ENCODE measurements at places on chromosomes 12 and 14.

GRCh38 chr14:90675399-90675798, 140.8 kb downstream of the TTC7B start:
- no peak for DNase-seq

GRCh38 chr12:115455268-115455681, 771.3 kb upstream of the TBX3 start:
- no peak for DNase-seq

- DNase-seq, result no peak
Measured at GRCh38 chr12:95336387-95337067, 118.9 kb downstream of the VEZT start.

- DNase-seq, result no peak
Measured at GRCh38 chr12:29067430-29067829, 81.6 kb upstream of the FAR2 start.

DNA sequence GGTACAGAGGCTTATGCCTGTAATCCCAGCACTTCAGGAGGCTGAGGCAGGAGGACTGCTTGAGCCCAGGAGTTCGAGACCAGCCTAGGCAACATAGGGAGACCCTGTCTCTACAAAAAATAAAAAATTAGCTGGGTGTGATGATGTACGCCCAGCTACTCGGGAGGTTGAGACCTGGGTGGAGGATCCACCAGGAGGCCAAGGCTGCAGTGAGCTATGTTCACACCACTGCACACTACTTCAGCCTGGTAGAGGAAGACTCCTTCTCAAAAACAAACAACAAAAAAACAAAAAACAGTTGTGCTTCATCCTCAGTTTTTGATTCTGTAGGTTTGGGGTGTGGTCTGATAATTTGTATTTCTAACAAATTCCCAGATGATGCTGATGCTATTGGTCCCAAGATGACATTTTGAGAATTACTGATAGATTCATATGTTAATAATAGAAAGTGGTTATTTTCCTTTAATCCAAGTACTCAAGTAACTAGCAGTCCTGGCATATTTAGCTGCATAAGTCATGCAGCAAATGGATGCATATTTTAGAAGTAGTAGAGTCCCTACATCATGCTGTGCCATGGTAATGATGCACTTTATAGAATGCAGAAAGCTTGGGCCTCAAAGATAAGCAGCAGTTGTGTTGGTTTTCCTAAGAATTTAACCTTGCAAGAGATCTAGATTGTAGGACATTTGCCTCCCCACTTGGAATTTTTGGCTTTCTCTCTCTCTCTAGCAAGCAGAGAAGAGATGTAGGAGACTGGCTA, 76.1 kb upstream of the PAWR start:
- DNase-seq, result no peak

DNA sequence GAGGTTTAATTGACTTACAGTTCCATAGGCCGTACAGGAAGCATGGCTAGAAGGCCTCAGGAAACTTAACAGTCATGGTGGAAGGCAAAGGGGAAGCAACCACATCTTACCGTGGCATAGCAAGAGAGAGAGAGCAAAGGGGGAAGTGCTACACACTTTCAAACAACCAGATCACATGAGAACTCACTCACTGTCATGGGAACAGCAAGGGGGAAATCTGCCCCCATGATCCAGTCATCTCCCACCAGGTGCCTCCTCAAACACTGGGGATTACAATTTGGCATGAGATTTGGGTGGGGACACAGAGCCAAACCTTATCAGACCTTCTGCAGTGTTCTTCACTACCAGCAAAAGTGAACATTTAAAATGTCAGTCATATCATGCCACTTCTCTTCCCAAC, 58.9 kb downstream of the USP15 start:
- no peak for DNase-seq

GRCh38 chr12:9900930-9901329, 19.6 kb downstream of the KLRF2 start:
- DNase-seq, result no peak

- no peak for DNase-seq
Measured at GRCh38 chr14:22276913-22277816, 311.9 kb downstream of the DAD1 start.

GRCh38 chr14:93525696-93526451, 95.1 kb downstream of the UNC79 start:
- DNase-seq, result no peak

GRCh38 chr14:75249958-75250336, 28.7 kb upstream of the FOS start:
- DNase-seq, result no peak

DNA sequence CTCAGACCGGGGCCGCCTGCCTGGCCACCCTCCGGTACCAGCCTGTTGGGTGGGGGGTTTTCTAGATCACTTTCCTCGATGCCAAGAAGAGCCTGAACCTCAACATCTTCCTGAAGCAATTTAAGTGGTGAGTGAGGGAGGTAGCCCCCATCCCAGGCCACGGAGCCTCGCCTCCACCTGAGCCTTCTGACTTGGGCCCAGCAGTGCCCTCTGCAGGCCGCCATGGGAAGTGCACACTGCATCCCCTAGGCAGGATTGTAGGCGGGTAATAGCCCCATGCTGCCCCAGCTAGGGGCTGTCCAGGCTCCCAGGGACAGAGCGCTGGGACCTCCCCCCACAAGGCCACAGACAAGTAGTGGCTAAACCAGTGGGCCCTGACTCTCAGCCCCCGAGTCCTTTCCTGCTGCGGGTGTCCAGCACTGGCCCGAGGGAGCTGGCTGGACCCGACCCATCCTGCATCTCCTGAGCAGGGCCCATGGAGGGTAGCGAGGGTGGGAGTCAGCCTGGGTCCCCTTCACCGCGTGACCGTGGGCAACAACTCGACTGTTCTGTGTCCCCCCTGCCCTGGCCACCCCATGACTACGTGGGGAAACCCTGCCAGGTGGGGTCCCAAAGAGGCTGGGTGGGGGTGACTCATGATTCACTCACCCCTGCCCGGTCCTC, 15.3 kb upstream of the ADSS1 start:
- DNase-seq, result peak; percentile 36

DNA sequence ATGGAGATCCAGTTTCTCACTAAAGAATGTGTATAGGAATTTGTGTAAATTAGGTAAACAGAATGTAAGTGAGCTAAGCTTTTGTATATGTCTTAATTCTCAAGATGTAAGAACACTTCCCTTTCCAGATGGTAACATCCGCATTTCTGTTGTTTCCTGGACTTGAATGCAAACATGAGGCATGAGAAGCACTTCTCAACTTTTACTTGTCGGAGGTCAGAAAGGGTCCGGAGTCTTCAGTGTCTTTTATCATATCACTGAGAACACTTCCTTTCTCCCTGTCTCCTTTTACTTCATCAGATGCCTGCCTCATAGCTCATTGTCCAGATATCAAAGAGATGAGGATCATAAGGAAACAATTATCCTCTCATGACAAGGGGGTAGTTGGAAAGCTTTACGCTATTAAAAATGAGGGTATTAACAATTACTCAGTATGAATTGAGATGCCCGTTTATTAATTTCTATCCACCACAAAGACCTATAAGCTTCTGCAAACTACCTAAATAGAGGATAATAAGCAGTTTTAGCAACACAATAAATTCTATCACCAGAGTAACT, 214.1 kb upstream of the FLRT2 start:
- DNase-seq, result no peak

DNA sequence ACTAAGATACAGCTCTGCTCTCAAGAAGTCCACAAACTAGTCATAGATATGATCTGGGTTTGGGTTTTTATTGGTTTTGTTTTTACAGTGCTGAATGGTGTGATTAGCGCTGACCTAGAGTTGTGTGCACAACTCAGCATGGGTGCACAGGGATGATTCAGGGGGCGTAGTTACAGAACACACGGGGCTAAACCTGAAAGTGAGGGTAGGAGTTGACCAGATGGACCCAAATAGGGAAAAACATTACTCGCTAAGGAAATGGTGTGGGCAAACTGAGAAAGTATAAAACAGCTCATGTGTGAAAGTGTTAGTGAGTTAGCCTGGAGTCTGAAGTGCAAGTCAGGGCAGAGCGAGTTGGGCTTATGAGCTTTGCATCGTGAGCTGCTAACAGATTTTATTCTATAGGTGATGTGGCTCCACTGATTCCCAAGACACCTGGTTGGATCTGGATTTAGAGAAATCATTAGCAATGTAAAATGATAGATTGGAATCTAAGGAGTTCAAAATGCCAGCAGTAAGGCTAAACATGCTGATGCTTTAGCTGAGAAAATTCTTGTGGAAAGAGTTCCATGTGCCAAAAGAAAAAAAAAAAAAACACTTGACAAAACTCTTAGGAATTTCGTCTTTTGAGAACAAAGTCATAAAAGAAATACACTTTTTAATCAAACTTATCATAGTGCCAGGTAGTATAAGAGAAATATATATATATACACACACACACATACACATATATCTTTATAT, 134.9 kb downstream of the SLC5A8 start:
- DNase-seq, result no peak

- DNase-seq, result no peak
Measured at GRCh38 chr14:79586989-79587598, 624.2 kb downstream of the DIO2 start.

DNA sequence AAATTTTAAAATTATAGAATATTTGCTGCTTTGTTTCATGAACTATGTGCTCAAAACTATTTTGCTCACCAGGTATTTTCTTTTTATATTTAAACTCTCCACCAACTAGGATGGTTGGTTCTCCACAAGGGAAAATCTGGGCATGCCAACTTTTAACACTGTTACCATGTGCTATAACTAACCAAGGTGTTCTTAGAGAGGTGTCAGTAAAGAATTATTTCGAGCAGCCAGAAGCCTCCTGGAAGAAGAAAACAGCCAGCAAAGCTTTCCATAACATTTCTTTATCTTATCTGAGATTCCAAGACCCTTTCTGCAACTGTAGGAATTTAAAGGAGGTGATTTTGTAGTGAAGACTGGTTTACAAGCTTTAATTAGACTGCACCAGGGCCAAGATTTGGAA, 97.3 kb downstream of the PRICKLE1 start:
- no peak for DNase-seq

DNA sequence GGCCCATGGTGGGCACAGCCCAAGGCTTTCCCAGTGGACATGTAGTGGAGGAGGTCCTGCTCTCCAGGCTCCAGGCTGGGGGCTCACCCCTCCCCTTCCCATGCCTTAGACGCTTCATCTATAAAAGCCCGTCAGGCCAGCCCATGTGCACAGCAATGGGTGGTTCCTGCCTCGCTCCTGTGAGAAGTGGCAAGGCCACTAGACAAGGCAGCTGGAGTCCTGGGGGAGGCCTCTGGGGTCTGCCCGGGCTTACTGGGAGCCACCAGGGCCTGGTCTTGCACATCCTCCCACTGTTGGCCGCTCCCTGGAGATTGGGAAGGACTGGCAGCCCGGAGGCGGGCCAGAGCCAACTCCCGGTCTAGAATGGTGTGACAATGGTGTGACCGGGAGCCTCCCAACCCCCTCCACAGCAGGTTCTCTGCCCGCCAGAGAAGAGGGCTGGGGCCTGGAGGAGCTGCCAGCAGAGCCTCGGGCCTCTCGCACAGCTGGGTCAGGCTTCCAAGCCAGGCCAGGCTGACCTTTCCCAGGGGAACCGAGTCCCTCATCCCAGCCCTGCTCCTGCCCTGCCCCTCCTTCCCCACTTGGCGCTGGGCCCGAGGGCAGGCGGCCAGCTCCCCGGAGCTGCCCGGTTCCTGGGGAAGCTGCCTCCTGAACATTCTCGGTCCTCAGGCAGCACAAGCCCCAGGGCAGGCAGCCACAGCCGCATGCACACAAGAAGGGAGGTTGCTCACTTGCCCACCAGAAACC, 97.9 kb downstream of the RFLNA start:
- no peak for DNase-seq

- DNase-seq, result no peak
Measured at GRCh38 chr14:69091695-69092094, 61.2 kb downstream of the DCAF5 start.

- DNase-seq, result no peak
Measured at GRCh38 chr14:70340002-70340401, 19.5 kb downstream of the COX16 start.

DNA sequence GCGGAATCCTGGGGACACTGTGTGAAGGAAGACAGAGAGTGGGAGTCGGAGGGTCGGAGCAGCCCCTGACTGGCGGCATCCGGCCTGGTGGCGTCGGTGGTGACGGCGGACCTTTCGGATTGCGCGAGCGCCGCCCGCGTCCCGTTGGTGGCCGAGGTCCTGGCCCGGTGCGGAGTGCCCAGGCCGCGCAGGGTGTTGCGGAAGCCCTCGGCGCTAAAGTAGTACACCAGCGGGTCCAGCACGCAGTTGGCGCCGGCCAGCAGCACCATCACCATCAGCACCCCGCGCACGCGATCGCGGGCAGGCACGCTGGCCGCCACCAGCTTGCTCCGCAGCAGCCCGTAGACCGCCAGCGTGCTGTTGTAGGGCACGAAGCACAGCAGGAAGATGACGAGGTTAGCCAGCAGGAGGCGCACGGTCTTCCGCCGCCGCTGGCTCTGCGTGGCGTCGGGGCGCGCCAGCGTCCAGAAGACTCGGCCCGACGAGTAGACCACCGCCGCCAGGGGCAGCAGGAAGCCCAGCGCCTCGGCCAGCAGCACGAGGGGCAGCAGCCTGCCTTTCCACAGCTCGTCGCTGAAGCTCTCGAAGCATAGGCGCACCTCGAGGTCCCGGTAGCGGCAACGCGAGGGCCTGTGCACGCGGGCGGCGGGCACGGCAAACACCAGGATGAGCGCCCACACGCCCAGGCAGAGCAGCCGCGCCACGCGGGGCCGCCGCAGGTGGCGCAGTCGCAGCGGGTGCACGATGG, 13.1 kb upstream of the CHD4 start:
- no peak for DNase-seq

DNA sequence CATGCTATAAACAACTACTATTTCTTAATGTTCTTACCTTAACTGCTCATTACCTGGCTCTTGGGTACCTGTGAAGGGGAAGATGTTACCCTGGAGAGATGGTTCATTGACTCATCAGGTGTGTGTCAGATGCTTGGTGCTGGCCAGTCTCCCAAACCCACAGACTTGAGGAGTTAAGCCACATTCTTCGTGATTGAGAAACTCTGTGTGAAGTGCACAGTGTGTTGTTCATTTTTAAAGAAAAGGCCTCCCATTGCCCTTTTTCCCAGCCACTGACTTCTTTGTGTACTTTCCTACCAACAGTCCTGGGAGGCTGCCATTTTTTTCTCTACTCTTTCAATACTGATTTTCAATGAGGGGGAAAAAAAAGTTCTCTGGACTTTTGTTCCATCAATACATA, 3.2 kb downstream of the MGST1 start:
- DNase-seq, result no peak
